ENCODE measurements at places on chromosomes 6 and 20.

DNA sequence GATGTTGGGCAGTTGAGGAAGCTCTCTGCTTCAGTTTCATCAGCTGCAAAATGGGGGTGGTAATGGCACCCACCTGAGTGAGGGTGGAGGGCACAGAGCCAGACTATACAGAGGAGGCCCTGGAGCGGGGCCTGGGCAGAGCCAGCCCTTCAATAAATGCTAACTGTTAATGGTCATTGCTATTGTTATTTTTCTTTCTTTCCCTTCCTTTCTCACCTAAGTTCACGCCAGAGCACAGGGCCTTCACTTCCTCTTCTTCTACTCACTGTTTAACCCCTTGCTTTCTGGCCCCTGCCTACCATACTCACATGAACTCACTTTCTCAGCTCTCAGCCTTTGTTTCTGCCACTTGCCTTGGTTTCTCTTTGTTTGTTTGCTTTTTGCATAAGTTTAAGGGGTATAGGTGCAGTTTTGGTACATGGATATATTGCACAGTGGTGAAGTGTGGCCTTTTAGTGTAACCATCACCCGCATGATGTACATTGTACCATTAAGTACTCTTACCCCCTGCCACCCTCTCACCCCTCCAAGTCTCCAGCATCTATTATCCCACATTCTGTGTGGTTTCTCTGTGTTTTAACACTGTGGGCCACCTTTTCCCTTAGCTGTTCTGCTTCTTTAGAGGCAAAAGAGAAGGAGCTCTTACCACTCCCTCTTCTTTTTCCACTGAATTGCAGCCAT lies 7.5 kb upstream of the RREB1 start:
- DNase-seq: no peak

DNA sequence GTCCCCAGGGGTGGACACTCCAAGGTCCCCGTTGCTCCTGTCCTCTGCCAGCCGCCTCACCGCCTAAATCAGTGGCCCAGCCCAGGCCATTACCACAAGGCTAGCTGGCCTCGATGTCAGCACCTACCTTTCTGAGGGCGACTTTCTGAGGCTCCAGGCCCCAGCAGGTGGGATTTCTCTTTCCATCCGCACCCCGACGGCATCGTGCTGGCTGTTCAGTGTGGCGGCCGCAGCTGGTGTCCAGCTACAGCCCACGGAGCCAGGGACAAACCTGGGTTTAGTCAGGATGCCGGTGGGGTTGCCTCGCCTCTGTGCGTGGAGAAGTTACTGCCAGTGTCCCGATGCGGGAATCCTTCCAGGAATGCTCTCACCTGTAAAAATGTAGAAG lies 60.8 kb downstream of the ERMARD start:
- DNase-seq: no peak

GRCh38 chr6:135158397-135158796 lies 22.7 kb upstream of the MYB start:
- no peak for DNase-seq

GRCh38 chr20:10771435-10772140 lies 97.8 kb upstream of the JAG1 start:
- DNase-seq: peak; percentile 44

- DNase-seq: no peak
These were observed 11.5 kb upstream of the ZBTB22 start for GRCh38 chr6:33329058-33329457.

GRCh38 chr20:14401479-14402138 lies 64.2 kb upstream of the FLRT3 start:
- DNase-seq: no peak

- DNase-seq: no peak
These were observed 9.6 kb upstream of the BEND3 start for GRCh38 chr6:107124934-107125348.

GRCh38 chr6:145729887-145730286 lies 5.4 kb downstream of the EPM2A start:
- DNase-seq: no peak

GRCh38 chr6:126127659-126128058 lies 141.3 kb downstream of the TRMT11 start:
- DNase-seq: no peak

DNA sequence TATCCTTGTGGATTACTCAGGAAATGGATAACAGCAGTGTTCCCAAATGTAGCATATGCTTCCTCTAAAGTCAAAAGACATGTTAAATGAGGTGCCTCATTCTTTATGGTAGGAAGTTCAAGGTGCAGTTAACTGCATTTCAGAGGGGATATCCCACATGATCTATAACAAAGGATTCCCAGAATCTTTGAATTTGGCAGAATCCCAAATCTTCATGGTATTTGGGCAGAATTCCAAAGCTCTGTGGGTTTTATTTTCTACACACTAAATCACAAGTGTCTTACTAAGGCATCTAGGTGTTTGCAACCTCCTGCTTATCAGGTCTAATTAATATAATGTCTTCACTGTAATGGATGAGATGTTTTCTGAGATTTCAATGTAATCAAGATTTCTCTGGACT lies 364.3 kb upstream of the MAN1A1 start:
- DNase-seq: no peak

GRCh38 chr6:157188213-157188612 lies 135.1 kb downstream of the TMEM242 start:
- DNase-seq: peak; percentile 12

- DNase-seq: no peak
These were observed 10.4 kb downstream of the PLCG1 start for GRCh38 chr20:41147767-41148191.

- DNase-seq: no peak
These were observed 175.4 kb downstream of the UTRN start for GRCh38 chr6:144460327-144461095.

- no peak for DNase-seq
These were observed 126.2 kb downstream of the IMPG1 start for GRCh38 chr6:75946146-75946831.

- DNase-seq: peak; percentile 16
These were observed 1.2 kb downstream of the DUSP22 start for GRCh38 chr6:293193-294174.

DNA sequence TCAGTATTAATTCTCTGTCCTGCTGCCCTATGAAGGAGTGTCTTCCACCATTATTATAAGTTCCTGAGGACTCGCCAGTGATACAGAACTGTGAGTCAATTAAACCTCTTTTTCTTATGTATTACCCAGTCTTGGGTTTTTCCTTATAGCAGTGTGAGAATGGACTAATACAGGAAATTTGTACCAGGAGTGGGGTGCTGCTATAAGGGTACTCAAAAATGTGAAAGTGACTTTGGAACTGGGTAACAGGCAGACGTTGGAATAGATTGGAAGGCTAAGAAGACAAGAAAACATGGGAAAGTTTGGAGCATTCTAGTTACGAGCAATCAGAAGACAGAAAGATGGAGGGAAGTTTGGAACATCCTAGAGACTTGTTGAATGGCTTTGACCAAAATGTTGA lies 616.7 kb upstream of the EPHA7 start:
- no peak for DNase-seq

DNA sequence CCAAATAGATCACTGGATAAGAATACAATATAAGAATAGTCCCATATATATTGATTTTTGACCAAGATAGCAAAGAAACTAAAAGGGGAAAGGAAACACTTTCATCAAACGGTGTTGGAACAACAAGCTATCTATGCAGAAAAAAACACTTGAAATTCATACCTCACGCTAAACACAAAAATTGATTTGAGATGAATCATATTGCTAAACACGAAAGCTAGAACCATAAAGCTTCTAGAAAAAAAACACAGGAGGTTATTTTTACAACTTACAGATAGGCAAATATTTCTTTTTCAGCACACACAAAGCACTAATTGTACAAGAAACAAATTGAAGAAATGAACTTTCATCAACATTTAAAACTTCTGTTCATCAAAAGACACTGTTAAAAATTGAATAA lies 36.7 kb upstream of the TMEM14A start:
- DNase-seq: no peak

DNA sequence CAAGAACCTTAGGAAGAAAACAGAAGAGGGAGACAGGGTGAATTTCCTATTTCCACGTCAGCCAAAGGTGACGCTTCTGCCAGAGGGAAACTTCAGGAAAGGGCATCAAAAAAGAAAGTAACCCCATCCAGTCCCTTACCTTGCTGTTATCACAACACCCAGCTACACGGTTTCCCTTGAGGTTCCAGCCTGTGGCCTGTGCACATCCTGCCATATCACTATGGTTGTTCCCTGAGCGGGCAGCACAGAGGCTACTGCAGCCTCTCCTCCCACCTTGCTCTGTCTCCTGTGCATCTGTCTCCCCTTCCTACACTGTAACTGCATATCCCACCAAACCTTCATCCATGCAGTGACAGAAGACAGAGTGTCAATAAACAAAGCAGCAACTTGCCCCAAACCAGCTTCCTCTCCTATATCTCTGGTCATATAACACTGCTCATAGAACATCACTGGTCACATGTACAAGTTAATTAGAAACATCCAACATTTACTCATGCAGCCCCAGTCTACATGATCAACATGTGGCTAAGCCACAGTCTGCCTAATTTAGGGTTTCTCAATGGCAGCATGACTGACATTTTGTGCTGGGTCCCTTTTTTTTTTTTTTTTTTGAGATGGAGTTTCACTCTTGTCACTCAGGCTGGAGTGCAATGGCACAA lies 54.7 kb downstream of the GFOD1 start:
- no peak for DNase-seq

GRCh38 chr6:133964052-133964451 lies 11.0 kb downstream of the TBPL1 start:
- DNase-seq: peak; percentile 83

GRCh38 chr20:22389836-22390542 lies 194.4 kb downstream of the FOXA2 start:
- peak; percentile 51 for DNase-seq

GRCh38 chr6:40371621-40372020 lies 215.5 kb downstream of the LRFN2 start:
- DNase-seq: no peak

DNA sequence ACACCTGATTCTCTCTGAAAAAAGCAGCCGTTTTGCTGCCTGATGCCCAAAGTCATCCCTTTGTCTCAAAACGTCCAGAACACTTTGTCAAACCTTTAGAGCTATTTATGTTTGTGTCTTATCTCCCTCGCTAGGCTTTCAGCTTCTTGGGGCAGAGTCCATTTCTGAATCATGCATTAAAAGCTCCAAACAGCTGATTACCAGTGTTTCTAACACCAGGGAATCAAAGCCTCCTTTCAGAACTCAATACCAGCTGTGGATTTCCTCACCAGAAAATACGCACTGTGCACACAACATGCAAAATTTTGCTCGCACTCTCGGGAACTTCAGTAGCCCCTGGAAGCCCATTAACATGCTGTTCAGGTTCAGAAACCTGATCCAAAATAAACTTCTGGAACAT lies 333.3 kb downstream of the HACE1 start:
- DNase-seq: peak; percentile 49

- peak; percentile 11 for DNase-seq
These were observed 116.2 kb downstream of the SGK1 start for GRCh38 chr6:134201716-134202115.

DNA sequence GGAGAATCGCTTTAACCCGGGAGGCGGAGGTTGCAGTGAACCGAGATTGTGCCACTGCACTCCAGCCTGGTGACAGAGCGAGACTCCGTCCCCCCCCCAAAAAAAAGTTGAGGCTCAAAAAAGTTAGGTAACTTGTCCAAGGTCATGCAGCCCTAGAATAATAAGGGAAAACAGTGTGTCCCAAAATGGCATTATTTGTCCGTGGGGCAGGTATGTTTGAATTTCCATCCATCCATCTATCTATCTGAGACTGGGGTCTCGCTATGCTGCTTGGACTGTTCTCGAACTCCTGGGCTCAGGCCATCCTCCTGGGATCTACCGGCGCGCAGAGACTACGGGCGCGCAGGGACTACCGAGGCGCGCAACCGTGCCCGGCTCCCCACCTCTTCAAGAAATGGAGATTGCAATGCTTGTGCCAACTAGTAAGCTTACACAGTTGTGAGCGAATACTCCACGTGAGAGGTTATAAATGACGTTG lies 374 bp upstream of the ABCC10 start:
- DNase-seq: no peak

DNA sequence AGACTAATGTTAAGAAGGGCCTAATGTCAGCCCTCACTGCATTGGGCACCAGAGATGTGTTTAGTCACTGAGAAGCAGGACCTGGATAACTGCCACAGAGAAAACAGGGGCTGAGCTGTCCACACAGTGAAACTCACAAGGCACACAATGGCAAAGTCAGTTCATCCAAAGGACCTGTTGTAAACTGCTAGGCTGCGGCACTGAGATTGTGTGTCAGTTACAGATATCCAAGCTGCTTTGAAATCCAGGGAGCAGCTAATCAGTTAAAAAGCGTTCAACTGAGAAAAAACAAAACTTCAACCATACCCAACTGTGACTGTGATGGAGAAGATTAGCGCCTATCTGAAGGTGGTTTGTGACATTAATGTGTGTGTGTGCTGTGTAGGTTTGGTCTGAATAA lies 27.8 kb upstream of the TMEM14A start:
- no peak for DNase-seq

GRCh38 chr6:2264932-2265331 lies 19.5 kb upstream of the GMDS start:
- DNase-seq: peak; percentile 62

GRCh38 chr20:35039846-35040489 lies 52.6 kb downstream of the TRPC4AP start:
- no peak for DNase-seq

DNA sequence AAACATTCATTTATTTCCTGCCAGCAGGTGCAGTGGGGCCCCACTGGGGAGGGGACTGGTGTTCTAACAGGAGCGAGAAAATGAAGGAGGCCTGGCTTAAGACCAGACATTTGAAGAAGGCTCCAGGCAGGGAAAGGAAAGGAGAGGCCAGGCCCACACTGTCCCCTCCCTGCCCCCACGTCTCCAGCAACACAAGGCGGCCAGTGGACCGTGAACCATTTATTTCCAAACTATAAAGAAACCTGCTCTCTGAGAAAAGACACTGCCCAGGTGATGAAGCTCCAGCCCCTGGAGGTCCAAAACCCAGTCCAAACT lies 41.4 kb upstream of the CDH22 start:
- DNase-seq: no peak

GRCh38 chr6:38445925-38446324 lies 193.8 kb downstream of the BTBD9 start:
- no peak for DNase-seq

GRCh38 chr20:32823078-32823477 lies 3.3 kb downstream of the MAPRE1 start:
- DNase-seq: peak; percentile 78

- no peak for DNase-seq
These were observed 115.9 kb downstream of the PAX1 start for GRCh38 chr20:21821358-21821757.

DNA sequence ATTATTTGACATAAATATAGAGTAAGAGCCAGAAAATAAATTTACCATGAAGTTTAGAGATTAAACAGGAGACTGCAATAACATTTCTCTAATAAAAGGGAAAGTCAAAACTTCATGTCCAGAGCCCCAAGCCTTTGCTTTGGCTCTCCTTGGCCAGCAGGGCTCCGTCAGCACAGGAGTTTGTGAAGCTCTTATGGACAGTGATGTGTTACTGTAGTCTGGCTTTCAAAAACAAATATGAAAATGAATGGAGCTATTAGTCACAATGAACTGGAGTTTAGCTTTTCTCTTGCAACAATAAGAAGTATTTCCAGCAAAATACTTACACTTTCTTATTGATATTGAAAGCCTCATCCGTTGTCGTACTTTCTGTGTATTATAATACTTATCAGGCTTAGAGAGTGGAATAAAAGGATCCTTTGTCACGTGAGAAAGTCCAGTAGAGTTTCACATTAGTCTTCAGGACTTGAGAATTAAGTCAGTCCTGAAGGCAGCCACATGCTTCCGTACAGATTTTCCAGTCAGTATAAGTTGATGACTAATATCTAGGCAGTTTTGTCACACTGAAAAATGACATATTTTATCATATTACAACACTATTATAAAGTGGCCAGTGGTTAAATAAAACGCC lies 117.0 kb upstream of the PRL start:
- peak; percentile 55 for DNase-seq

- no peak for DNase-seq
These were observed 2.3 kb downstream of the RAMACL start for GRCh38 chr6:166584155-166584554.
